ENCODE measurements at places on chromosomes 1 and 21.

GRCh38 chr1:115837341-115837739 is 3.6 kb downstream of the NHLH2 start:
- no peak for DNase-seq

DNA sequence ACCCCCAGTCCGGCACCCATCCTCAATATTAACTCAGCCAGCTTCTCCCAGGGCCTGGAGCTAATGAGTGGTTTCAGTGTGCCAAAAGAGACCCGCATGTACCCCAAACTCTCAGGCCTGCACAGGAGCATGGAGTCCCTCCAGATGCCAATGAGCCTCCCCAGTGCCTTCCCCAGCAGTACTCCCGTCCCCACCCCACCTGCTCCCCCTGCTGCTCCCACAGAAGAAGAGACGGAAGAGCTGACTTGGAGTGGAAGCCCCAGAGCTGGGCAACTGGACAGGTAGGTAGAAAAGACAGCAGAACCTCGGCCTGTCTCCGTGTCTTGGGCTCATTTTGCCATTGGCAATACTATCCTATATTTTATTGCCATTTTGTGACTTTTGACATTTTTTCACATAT is 45.4 kb upstream of the IPO9 start:
- no peak for DNase-seq

GRCh38 chr1:64077281-64077940 is 126.0 kb upstream of the UBE2U start:
- no peak for DNase-seq

GRCh38 chr1:57272150-57272549 is 151.7 kb downstream of the DAB1 start:
- no peak for DNase-seq

DNA sequence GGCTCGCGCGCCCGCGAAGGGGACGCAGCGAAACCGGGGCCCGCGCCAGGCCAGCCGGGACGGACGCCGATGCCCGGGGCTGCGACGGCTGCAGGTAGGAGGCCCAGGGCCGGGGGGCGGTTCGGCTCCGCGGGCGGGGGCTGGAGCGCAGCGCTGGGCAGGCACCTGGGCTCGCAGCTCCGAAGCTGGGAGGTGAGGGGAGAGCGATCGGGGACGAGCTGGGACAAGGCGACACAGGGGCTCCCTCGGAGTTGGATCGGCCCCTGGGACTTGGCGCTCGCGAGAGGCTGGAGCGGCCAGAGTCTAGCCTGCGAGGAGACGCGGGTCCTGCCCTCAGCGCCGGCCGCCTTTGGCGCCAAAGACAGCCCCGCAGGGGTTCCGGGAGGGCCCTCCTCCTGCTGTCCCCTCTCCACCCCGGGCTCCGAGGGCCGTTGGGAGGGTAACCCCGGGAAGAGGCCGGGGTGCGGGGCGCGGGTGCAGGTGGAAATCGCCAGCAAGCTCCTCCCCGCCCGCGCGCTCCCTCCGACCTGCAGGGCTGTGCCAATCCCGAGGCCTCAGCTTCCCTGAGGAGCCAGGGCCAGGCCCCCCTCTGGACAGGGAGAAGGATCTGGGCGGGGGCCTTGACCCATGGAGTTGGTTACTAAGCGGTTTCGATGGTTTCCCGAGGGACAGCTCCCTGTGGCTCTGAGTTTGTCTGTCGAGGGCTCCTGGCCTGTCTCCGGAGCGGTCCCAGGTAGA is 401 bp downstream of the TP73 start:
- no peak for DNase-seq

- no peak for DNase-seq
Measured at GRCh38 chr1:64427879-64428278, 42.0 kb upstream of the CACHD1 start.

- DNase-seq: no peak
Measured at GRCh38 chr1:211532088-211532444, 40.1 kb upstream of the RD3 start.

DNA sequence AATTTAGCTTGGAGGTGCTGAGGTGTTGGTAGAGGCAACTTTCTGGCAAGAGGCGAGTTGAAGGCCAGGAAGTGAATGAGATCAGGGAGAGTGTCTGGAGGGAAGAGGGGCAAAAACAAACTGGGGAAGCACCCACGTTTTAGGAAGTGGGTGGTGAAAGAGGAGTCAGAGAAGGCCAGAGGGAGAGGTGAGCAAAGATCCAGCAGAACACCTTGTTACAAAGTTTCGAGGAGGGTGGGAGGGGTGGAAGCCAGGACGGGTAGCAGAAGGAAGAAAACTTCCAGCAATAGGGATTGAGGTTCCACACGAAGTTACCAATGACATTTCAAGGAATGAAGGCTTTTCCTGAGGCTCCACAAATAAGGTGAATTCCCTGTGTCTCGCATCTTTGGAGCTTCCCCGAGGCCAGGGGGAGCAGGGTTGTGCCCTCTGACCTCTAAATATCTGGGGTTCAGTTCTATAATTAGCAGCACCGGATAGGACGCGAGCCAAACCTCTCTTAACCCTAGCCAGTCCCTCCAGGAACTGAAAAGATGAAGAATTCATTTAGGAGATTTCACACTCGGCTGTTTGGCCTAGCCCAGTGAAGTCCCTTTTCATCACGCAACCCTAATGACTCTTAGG is 578 bp upstream of the SESN2 start:
- no peak for DNase-seq

GRCh38 chr1:230243583-230244353 is 176.7 kb downstream of the GALNT2 start:
- no peak for DNase-seq

DNA sequence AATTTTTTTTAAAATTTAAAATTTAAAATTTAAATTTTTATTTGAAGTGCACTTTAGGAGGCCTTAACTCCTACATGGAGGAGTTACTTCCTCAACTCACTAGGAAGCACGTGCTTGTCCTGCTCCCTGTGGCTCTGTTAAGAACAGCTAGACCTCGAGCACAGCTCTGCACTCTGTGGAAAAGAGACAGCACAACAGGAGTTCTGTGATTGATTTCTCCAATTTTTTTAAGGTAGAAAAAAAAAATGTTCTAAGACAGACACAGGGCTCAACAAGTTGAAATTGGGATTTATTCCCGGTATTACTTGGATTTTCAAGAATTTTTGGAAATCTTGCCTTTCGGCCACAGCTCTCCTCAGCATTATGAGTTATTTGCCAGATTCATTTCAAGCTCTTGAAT is 356.6 kb upstream of the LYPLAL1 start:
- DNase-seq: no peak

- no peak for DNase-seq
Measured at GRCh38 chr1:212254853-212255363, 30.3 kb upstream of the PPP2R5A start.
